Iris pigment epithelial cell (primary cell): ENCODE measurements at places on chromosomes 11 and 22.

GRCh38 chr22:32809786-32810554 is 8.5 kb downstream of the TIMP3 start:
- DNase-seq: no peak

- DNase-seq: peak; percentile 72
These were observed 83.4 kb downstream of the WNT7B start for GRCh38 chr22:45893516-45893915.

- DNase-seq: peak; percentile 39
These were observed 16.7 kb upstream of the TXNRD2 start for GRCh38 chr22:19958083-19959042.

DNA sequence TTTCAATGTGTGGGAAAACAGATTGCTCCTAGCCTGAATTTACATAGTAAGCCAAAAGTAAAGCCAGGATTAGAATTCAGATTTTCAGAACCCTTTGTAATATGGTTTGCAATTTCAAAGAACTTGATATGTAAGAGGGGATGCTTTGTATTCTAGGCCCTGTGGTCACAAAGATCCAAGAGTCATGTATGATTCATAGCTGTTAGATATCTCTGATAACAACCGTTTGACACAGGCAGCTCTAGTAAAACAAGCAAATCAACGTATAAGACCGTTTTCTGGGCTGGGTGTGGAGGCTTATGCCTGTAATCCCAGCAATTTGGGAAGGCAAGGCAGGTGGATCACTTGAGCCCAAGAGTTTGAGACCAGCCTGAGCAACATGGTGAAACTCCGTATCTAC is 79.6 kb downstream of the EMSY start:
- peak; percentile 59 for DNase-seq

DNA sequence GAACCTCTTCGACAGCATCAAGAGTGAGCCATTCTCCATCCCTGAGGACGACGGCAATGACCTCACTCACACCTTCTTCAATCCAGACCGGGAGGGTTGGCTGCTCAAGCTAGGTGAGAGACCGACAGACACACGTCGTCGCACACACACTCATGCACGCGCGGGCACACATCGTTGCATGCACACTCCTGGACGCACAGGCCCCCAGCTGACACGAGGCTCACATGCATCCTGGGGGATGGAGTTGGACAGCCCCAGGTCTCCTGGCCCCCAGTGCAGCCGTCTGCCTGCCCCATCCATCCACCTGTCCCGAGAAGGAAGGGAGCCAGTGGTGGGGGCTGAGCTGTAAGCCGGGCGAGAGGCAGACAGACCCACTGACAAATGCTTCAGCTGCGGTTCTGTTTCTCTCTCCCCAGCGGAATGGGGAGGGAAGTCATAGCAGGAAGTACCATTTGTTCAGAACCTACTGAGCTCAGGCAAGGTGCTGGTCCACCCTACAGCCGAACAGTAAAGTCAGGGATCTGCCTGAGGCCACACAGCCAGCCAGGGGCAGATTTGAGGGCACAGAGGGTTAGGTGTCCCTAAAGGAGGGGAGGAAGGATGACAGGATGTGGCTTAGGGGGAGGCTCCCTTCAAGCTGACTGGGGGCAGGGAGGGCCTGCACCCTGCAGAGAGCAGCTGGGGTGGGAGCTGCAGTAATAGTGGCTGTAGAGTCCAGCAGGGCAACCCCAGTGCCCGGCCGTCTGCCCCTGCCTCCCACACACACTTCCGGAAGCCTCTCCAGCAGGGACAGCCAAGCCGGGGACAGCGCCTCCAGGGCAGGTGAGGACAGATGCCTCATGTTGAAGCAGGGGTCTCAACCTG is 27.1 kb downstream of the CYTH4 start:
- no peak for DNase-seq

- DNase-seq: peak; percentile 14
These were observed 44.3 kb upstream of the JAM3 start for GRCh38 chr11:134024420-134025081.

DNA sequence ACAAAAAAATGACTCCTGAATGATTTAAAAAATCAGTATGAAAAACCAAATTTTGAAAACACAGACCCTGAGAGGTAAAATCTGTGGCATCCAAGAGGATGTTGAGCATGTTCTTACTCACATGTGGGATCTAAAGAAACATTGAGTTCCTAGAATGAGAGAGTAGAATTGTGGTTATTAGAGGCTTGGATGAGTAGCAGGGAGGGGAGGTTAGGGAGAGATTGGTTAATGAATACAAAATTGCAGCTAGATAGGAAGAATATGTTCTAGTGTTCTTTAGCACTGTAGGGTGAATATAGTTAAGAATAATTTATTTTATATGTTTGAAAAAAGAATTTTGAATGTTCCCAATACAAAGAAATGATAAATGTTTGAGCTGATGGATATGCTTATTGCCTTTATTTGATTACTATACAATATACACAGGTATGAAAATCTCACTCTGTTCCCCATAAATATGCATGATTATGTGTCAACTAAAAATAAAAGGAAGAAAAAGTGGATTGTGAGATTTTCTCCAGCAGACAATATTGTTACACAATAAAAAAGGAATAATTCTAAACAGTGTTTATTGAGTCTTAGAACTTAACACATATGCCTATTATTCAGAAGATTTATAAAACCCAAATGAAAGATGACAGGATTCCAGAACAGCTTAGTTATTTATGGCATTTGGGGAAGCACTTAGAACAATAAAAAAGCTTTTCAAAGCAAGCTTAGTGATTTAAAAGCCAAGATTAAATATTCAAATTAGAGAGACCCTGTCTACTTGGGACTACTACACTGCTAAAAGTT is 28.7 kb downstream of the MS4A2 start:
- no peak for DNase-seq

DNA sequence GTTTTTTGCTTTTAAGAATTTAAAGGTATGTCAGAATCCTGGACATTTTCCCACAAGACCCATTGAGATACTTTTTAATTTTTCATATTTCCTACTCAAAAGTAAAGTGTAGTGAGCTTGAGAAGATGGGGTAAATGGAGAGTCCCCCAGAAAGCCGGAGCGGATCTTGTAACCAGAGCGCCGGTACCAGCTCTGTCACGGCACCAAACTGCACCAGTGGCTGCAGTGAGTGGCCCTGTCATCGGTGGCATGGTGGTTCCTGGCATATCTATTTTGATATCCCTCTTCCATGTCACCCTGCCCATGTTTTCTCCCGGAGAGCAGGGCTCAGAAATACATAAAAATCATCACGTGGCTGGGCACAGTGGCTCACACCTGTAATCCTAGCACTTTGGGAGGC is 19.3 kb downstream of the DDX25 start:
- DNase-seq: no peak

DNA sequence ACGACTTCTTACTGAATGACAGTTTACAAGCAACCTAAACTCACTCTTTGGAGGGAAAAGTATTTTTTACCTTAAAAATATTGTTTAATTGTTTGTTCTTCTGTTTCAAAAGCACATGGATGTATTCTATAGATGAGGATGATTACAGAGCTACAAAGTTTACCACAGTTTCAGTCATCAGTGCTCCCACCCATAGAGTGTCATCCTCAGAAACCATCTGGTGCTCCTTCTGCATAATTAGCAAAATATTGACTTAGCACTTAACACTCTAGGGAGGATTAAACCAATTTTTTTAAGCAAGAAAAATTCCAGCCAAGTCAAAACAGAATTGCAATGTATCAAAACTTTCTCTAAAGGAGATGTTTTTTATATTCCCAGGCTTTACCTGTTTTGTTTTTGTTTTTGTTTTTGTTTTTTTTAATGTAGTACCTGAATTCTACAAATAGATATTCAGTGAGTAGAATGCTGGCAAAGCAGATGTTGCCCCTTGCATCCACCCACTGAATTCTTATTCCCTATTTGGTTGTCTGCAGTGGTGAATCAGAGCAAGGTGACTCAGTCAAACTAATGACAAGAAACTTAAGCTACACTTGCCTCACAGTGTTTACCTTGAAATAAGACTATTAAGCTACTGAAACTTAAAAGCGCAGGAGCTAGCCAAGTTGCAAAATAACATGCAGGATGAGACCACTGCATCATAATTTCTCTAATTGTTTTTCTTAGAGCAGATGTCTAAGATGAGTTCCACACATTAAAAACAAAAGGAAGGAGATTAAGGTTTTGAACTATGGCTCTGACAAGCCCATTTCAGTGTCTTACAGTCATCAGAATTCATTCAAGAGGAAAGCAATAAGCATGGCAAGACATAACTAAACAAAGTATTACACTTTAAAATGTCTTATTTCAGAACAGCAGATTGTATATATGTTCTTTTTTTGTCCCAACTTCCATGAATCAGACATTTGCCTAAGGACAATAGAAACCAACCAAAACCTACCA is 155.1 kb upstream of the SOX6 start:
- peak; percentile 47 for DNase-seq

DNA sequence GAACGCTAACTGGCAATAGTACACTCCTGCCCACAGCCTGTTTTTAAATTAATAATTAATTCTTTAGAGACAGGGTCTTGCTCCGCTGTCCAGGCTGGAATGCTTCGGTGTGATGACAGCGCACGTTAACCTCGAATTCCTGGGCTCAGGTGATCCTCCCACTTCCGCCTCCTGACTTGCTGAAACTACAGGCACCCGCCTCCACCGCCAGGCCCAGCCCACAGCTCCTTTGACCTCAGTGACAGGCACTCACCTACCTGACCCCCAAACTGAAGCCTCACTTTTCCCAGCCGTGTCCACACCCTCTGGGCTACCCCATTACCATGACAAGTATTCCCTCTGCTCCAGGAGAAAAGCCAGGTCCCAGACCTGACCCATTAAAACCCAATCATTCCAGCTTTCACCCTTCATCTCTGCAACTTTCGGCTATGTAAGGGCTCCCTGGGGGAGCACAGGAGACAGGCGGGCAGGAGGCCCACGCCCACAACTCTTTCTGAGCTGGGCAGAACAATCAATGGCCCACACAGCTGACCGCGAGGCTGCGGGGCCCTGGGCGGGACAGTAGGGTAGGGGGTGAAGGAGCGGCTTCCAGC is 730 bp downstream of the LMNTD2 start:
- no peak for DNase-seq

- no peak for DNase-seq
These were observed 613.5 kb downstream of the INSC start for GRCh38 chr11:15728207-15728606.
